ENCODE measurements at places on chromosomes 11 and 22. TPM values are rescaled to one million over a fixed set of nuclear protein-coding genes. Genes with fewer than 3 reads are reported as not detected.

DNA sequence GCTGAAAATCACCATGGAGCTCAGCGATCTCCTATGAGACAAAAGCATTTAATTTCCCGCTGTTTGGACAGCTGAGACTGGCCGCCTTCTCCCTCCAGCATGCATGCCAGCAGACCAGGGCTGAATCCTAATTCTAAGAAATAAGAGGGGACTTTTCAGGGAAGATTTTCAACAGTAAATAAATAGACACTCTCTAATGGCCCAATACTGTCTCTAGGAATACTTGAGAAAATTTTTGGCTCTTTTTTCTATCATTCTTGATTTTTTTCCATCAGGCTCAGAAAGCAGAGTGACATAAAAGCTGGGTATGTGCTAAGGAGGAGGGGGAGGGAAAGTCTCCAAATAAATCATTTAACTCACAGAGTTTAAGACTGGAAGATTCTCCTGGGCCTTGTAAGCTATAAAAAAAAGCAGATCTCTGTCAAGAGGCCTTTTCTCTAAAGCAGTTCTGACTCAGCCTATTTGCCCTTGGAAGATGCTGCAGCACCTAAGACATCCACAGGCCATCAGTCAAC, 17.6 kb upstream of the SPON1 start:
- no peaks in the 10 kb centered on the region for H3K36me3 ChIP-seq
- peaks cover 42% of the 10 kb centered on the region for H3K4me1 ChIP-seq
- H3K27me3 ChIP-seq, result no peaks in the 10 kb centered on the region
- H3K4me3 ChIP-seq, result no peak overlapping the region

- peak overlapping the region; percentile 97 for H3K4me3 ChIP-seq
- H3K36me3 ChIP-seq, result peaks cover 29% of the 10 kb centered on the region
- H3K27ac ChIP-seq, result peak overlapping the region; percentile 66
These were observed 802 bp upstream of the PIM3 start for GRCh38 chr22:49959782-49960158.

GRCh38 chr22:20989323-20990138, 7.4 kb downstream of the LZTR1 start:
- H3K36me3 ChIP-seq, result no peaks in the 10 kb centered on the region
- H3K4me3 ChIP-seq, result no peak overlapping the region
- no peaks in the 10 kb centered on the region for H3K4me1 ChIP-seq
- no peaks in the 10 kb centered on the region for H3K27me3 ChIP-seq

GRCh38 chr11:118283756-118284350, 19.8 kb upstream of the MPZL2 start:
- no peaks in the 10 kb centered on the region for H3K27me3 ChIP-seq
- no peak overlapping the region for H3K4me3 ChIP-seq
- DNase-seq, result no peak
- no peaks in the 10 kb centered on the region for H3K36me3 ChIP-seq
- H3K27ac ChIP-seq, result no peak overlapping the region
- peaks cover 22% of the 10 kb centered on the region for H3K4me1 ChIP-seq

DNA sequence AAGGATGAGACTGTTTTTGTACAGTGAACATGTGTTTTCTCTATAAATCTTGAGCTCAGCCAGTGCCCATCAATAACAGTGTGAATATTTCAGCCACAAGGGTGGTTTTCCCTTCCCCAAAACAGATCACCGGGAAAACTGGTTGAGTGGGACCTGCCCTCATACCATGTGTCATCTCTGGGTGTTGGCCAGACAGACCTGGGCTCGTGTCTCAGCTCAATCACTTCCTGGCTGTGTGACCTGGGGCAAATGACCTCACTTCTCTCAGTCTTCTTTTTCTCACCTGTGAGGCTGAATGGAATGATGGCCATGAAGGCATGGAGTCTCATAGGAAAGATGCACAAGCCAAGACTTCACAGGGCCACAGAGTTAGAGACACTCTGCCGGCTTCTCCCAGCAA, 74.7 kb downstream of the COMMD9 start:
- no peaks in the 10 kb centered on the region for H3K27me3 ChIP-seq
- H3K4me3 ChIP-seq, result no peak overlapping the region
- H3K27ac ChIP-seq, result peak overlapping the region; percentile 39
- H3K36me3 ChIP-seq, result no peaks in the 10 kb centered on the region

DNA sequence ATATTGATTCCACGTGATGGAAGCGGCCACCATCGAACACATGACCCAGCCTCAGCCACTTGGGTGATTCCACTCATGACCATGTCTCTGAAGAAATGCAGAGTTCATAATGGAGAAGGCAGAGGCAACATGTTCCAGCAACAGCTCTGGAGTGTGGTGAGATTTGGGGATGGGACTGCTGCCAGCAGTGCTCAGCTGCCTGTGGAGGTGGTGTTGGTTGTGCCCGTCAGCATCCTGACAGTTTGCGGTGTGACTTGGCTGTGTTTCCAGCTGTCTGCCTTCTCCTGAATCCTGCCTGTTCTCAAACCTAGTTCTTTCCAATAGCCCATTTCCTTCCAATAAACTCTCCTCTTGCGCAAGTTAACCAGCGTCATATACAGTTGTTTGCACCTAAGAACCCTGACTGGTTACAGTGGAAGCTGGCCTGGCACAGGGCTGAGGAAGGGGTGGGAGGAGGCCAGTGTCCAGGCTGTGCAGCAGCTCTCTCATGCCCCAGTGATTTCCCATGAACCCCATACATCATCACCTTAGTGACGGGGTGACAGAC, 22.0 kb upstream of the OR8B8 start:
- DNase-seq, result no peak
- H3K27me3 ChIP-seq, result 0 out of 2 replicates have a peak, but pooled peaks cover 4% of the 10 kb centered on the region
- H3K36me3 ChIP-seq, result no peaks in the 10 kb centered on the region
- H3K4me3 ChIP-seq, result no peak overlapping the region

GRCh38 chr22:22460635-22461034, 47.9 kb downstream of the ZNF280B start:
- H3K27me3 ChIP-seq, result peaks cover 20% of the 10 kb centered on the region
- H3K27ac ChIP-seq, result no peak overlapping the region
- no peak for DNase-seq
- no peaks in the 10 kb centered on the region for H3K36me3 ChIP-seq
- no peaks in the 10 kb centered on the region for H3K4me1 ChIP-seq

The MMP12 gene
- not detected for total RNA-seq

- peak; percentile 53 for DNase-seq
- peaks cover 23% of the 10 kb centered on the region for H3K4me1 ChIP-seq
- no peak overlapping the region for H3K27ac ChIP-seq
- H3K27me3 ChIP-seq, result no peaks in the 10 kb centered on the region
- H3K36me3 ChIP-seq, result peaks cover 6% of the 10 kb centered on the region
- no peak overlapping the region for H3K4me3 ChIP-seq
These were observed 77.8 kb downstream of the UBASH3B start for GRCh38 chr11:122733318-122733717.

- H3K27me3 ChIP-seq, result no peaks in the 10 kb centered on the region
- H3K4me1 ChIP-seq, result peaks cover 17% of the 10 kb centered on the region
- peak overlapping the region; percentile 99 for H3K4me3 ChIP-seq
- no peak overlapping the region for H3K27ac ChIP-seq
- DNase-seq, result no peak
These were observed 1.1 kb downstream of the SPINDOC start for GRCh38 chr11:63814383-63814736.

The MPPED1 gene
- not detected for total RNA-seq

GRCh38 chr22:36267896-36268485, 15.1 kb downstream of the APOL1 start:
- no peak for DNase-seq
- H3K27me3 ChIP-seq, result no peaks in the 10 kb centered on the region
- no peaks in the 10 kb centered on the region for H3K36me3 ChIP-seq
- no peak overlapping the region for H3K4me3 ChIP-seq
- H3K27ac ChIP-seq, result no peak overlapping the region

DNA sequence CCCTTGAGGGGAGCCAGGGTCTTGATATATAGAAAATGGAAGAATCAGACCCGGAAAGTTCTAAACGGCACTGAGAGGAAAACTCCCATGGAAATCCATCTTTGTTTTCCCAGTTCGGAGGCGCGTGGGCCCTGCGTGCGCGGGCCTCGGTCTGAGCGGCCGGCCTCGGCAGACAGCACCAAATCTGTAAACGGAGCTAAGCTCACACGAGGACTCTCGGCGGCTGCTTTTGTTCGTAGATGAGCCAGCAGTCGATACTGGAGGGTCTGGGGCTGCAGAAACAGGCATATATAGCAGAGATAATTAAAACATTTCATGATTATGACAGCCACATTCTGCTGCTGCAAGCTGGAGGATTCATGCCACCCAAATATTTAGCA, 68.5 kb upstream of the PPARA start:
- no peaks in the 10 kb centered on the region for H3K36me3 ChIP-seq
- H3K4me3 ChIP-seq, result no peak overlapping the region
- DNase-seq, result no peak
- peaks cover 40% of the 10 kb centered on the region for H3K4me1 ChIP-seq

The MS4A12 gene
- total RNA-seq, result not detected

The TMPRSS4 gene
- 18.7 TPM for total RNA-seq

GRCh38 chr11:2767071-2767470, 67.3 kb upstream of the KCNQ1OT1 start:
- no peaks in the 10 kb centered on the region for H3K4me1 ChIP-seq
- no peak for DNase-seq
- no peaks in the 10 kb centered on the region for H3K36me3 ChIP-seq
- no peaks in the 10 kb centered on the region for H3K27me3 ChIP-seq
- H3K27ac ChIP-seq, result no peak overlapping the region
- no peak overlapping the region for H3K4me3 ChIP-seq

DNA sequence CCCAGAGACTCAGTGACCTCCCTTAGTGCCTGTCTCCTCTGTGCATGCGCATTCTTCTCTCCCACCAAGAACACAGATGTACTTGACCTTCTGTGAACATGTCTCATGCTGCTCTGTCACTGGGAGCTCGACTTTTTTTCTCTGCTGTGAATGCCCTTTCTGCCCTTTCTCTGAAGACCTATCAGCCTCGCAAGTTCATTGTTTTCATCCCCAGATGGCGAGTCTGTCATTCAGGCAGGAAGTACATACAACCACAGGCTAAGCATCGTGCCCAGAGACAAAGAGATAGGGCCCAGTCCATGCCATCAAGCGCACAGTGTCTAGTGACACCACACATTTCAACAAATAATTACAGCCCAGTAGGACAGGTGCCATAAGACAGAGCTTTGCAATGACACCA, 50.4 kb upstream of the RAB1B start:
- H3K4me3 ChIP-seq, result no peak overlapping the region
- DNase-seq, result no peak
- H3K27ac ChIP-seq, result no peak overlapping the region

DNA sequence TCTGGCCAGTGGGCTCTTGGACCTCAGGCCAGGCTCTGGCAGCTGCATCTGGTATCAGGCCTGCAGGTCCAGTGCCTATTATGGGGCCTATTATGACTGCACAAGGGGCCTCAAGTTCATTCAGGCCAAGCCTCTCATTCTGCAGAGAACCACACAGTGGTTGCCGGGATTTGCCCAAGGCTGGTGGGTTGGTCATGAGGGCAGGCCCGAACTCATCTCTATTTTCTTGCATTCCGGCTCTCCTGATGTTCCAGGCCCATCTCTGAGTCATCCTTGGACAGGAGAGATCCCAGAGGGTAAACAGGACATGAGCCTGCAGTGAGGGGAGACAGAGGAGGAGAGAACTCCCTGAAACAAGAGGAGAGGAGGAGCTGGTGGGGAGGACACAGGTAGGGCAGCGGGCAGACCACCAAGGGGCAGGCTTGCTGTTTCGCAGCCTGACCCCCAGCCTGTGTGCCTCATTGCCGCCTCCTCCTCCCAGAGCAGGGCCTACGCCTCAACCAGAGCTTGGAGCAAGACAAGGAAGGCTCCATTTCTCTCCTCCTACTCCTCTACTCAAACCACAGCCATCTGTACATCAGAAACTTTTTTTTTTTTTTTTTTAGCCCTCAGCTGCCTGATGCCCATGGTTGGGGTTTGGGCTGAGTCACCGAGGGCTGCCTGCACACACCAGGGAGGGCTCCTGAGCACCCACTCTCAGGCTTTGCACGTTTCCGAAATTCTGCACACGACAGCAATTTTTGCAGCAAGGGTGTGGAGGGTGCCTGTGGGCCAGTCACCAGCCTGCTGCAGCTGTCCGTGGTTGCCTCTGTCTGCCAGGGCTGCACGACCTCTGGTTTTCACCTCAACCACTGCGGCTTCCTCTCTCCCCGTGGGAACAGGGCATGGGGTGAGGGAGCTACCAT, 12.7 kb upstream of the TREH start:
- no peaks in the 10 kb centered on the region for H3K36me3 ChIP-seq
- no peaks in the 10 kb centered on the region for H3K27me3 ChIP-seq
- peaks cover 5% of the 10 kb centered on the region for H3K4me1 ChIP-seq
- H3K27ac ChIP-seq, result no peak overlapping the region
- H3K4me3 ChIP-seq, result no peak overlapping the region
- DNase-seq, result no peak

GRCh38 chr11:132605825-132606570, 926.3 kb downstream of the OPCML start:
- DNase-seq, result no peak
- no peak overlapping the region for H3K27ac ChIP-seq
- H3K36me3 ChIP-seq, result no peaks in the 10 kb centered on the region
- H3K4me3 ChIP-seq, result no peak overlapping the region

The SLC37A4 gene
- total RNA-seq, result 23.2 TPM

The DNAJB7 gene
- total RNA-seq, result not detected

DNA sequence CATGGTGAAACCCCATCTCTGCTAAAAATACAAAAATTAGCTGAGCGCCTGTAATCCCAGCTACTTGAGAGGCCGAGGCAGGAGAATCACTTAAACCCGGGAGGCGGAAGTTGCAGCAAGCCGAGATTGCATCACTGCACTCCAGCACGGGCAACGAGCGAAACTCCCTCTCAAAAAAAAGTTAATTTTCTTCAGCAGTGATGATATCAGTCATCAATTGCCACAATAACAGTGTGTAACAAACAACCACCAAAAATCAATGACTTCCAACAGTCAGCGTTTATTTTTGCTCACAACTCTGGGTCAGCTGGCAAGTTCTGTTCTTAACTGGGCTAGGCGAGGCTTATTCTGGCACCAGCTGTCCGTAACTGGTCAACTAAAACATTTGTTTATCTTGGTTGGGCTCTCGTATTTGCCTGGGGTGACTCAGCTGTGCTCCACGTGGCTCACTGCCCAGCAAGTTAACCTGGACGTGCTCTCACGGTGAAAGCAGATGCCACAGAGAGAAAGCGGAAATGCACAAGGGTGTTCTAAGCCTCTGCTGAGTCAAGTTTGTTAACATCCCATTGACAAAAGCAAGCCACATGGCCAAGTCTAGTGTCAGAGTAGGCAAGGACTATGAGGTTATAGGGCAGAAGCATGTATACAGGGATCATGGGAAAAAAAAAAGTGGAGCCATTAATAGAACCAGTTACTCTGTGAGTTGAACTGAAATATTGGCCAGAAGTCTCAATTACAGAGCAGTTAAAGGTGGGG, 52.1 kb downstream of the LHFPL7 start:
- H3K36me3 ChIP-seq, result no peaks in the 10 kb centered on the region
- H3K4me3 ChIP-seq, result peak overlapping the region; percentile 23
- peak overlapping the region; percentile 59 for H3K27ac ChIP-seq
- peaks cover 15% of the 10 kb centered on the region for H3K4me1 ChIP-seq

- H3K4me1 ChIP-seq, result peaks cover 36% of the 10 kb centered on the region
- no peak for DNase-seq
- no peak overlapping the region for H3K4me3 ChIP-seq
- H3K27me3 ChIP-seq, result no peaks in the 10 kb centered on the region
- 0 out of 2 replicates have a peak overlapping the region, but pooled peaks have one; percentile 34 for H3K27ac ChIP-seq
These were observed 51.5 kb upstream of the ZBED5 start for GRCh38 chr11:10909141-10909883.
